ENCODE measurements at places on chromosomes 5 and 9.

- no peak for DNase-seq
These were observed 53.0 kb downstream of the DCP2 start for GRCh38 chr5:113029614-113030013.

DNA sequence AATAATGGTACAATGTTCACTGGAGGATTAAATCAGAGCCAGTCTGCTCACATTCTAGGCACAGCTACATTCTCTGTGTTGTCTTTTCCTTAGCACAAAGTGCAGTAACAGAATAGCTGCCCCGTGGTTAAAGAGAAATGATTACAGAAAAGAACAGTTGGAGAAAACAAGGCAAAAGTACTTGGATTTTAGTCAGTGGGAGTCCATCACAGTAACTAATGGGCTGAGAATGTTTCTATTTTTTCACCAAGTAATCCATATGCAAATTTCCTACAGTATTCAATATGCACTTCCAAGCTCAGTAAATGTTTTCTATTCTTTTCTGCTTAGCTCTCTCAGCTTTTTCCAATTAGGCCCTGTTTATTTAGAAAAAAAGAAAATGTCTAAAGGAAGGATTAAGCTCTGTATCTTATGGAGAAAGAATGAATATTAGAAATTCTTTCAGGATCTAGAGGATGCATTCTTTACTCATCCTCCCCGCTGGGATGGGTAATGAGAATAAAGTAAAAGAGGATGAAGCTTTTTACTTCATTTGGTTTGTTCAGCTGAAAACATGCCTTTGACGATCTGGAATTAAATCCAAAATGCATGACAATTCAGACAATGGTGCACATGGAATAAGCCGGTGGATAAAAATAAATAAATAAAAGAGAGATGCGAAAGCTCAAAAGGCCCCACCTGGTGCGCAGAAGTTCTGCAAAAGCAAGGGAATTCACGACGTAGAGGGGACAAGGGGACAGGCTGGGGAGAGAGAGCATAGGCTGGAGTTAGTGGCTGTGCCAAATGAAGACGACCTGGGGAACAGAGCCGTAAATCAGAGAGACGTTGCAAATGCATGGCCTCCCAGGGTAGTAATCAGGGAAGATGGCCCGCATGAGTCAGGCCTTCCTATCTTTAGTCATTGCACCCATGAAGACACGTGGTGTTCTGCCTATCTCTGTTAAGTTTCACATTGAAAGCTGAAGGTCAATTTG is 345.2 kb downstream of the GLIS3 start:
- DNase-seq: no peak

GRCh38 chr9:82126256-82126655 is 137.7 kb downstream of the SPATA31D1 start:
- no peak for DNase-seq

DNA sequence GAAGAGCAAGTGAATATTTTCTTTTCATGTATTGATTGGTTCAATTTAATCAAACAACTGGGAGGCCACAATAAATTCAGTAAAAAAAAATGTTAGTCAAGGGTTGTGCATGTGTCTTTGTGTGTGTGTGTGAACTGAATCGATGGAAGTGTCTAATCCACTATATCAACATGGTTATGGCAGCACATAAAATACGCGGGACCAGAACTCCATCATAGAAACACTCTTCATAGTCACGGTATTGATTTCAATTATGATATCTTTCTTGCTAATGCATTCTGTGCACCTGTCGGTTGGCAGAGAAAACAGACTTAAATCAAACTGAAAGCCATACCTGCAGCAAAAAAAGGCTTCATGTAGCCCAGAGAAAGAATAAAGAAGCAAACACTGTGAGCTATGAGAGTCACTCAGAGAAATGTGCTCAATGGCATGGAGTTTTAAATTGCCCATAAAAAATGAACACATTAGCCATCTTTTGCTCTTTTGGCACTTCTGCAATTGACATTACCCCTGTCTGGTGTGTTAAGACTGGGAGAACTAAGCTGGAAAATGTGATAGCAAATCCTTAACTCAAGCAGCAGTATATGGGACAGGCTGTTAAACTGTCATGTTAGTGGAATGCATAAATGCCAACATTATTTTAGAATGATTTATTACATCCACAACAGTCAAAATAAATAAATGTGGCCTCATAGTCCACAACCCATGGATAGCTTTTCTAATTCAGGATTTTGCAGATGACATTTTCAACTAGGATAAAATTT is 642.4 kb upstream of the C9orf72 start:
- no peak for DNase-seq

GRCh38 chr5:59097116-59097515 is 514.2 kb downstream of the RAB3C start:
- DNase-seq: no peak

DNA sequence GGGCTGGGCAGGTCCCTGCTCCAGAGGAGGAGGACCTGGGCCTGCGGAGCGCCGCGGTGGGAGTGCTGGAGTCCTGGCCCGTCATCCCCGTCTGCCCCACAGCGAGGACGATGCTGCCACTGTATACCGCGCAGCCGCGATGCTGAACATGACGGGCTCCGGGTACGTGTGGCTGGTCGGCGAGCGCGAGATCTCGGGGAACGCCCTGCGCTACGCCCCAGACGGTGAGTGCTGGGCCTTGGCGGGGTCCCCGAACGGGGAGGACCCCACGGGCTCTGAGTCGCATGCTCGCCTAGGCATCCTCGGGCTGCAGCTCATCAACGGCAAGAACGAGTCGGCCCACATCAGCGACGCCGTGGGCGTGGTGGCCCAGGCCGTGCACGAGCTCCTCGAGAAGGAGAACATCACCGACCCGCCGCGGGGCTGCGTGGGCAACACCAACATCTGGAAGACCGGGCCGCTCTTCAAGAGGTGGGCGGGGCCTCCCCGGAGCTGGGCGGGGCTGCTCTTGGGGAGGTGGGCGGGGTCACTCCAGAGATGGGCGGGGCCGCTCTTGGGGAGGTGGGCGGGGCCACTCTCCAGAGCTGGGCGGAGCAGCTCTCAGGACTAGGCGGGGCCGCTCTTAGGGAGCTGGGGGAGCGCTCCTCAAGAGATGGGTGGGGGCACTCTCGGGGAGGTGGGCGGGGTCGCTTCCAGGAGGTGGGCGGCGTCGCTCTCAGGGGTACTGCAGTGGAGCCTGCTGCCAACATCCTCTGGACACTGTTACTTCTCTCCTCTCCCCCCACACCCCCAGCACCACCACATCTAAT is 13.1 kb downstream of the LRRC26 start:
- peak; percentile 67 for DNase-seq

DNA sequence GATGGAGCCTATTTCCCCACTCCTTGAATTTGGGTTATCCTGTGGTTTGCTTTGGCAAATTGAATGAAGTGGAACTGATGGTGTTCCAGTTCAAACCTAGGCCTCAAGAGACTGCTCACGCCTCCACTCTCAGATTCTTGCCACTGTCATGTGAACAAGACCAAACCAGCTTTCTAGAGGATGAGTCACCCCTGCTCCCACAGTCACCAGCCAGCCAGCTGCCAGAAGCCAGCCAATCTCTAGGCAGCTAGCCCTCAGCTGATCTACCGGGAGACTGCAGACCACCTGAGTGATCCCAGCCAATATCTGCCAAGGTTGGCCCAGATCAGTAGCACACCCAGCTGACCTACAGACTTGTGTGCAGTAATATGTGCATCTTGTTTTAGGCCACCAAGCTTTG is 300.6 kb downstream of the TMEM38B start:
- no peak for DNase-seq

DNA sequence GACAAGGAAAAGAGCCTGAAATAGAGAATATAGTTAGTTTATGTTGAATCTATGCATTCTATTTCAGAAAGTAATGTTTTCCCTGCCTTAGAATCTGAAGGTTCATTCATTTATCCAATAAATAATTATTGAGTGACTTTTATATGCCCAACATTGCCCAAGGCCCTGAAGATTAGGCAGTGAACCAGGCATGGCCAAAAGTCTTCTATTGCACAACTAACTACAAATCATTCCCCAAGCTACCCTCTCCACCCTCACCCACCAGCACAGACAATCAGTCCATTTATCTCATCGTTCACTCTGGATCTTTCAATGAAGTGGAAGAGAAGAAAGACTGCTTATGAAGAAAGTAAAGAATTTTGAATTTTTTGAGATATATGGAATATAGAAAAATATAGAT is 268.4 kb downstream of the PLK2 start:
- no peak for DNase-seq

GRCh38 chr9:114688909-114689610 is 7.1 kb upstream of the TEX48 start:
- no peak for DNase-seq

- no peak for DNase-seq
These were observed 42.0 kb downstream of the VLDLR start for GRCh38 chr9:2663461-2664173.

DNA sequence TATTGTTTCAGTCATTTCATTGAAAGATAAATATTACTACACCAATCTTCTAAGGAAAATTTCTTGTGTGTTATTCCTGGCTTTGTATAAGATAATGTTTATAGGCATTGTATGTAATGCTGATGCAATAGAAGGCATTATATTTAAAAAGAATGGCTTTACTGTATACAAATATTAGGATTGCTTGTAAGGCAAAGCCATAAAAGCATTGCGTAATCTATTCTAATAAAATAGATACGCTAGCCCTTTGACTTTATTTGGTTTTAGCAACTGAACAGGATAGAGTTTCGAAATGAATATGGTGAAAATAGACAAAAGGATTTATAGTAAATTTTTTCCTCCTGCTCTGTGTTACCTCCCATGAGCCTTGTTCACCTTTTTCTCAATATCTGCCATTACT is 5.5 kb upstream of the LYSMD3 start:
- no peak for DNase-seq

DNA sequence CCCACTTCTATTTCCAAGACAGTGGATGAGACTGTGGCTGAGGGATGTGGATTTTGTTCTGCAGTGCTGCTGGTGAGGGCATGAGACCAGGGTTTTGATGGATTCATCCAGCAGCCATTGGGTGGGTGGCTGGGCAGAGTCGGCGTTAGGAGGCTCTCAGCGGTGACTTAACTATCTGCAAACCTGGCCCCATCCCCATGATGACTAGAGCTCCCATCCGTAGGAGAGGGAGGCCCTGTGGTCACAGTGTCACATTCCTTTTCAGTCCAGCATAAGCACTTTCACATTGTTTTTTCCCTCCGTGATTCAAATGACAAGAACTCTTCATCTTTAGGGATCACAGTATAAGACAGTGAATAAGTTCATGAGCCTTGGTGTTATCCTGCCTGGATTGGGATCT is 60.4 kb upstream of the SPRY4 start:
- no peak for DNase-seq

DNA sequence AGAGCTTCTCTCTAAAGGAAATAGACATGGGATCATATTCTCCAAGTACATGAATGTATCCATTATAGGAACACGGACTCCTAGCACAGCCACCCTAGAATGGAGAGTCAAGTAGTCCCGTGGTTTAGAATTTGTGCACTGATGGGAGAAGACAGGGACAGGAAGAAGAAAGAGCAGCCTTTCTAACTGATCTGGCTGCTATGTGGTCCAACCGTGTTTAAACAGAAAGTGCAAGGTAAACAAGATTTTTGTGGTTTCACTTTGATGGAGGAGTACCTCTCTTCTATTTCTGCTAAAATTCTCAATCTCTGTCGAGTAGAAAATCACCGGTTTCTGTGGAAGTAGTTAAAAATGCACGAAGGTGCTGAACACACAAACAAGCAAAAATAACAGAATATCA is 171.3 kb downstream of the ST8SIA4 start:
- no peak for DNase-seq

GRCh38 chr9:77829420-77829819 is 181.3 kb upstream of the GNA14 start:
- DNase-seq: no peak

All from activated CD4-positive, alpha-beta T cell treated with anti-CD3 and anti-CD28 coated beads, Interleukin-2, amount 50 U/mL, for 4 hours (primary cell).